PC-3 (cell line): ENCODE measurements at places on chromosomes 6 and 20. TPM values are rescaled to one million over a fixed set of nuclear protein-coding genes. Genes with fewer than 3 reads are reported as not detected.

DNA sequence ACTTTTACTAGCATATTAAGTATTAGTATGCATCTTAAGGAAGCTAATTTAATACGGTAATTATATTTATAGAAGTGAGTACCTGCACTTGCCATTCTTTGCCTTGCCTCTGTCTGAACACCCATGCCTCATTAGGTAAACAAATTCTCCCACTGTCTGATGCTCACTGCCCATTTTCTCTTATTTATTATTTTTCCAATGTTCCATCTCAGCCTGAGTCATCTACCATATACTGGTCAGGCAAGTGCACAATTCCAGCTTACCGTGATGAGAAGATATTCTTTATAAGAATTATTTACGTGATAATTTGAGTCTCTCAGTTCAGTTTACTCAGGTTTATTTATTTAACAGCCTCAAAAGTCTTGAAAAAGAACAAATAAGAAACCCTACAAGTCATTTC is 619.2 kb upstream of the EYS start:
- peak; percentile 86 for DNase-seq

GRCh38 chr6:135535989-135536414 is 38.5 kb upstream of the AHI1 start:
- peak; percentile 78 for DNase-seq

DNA sequence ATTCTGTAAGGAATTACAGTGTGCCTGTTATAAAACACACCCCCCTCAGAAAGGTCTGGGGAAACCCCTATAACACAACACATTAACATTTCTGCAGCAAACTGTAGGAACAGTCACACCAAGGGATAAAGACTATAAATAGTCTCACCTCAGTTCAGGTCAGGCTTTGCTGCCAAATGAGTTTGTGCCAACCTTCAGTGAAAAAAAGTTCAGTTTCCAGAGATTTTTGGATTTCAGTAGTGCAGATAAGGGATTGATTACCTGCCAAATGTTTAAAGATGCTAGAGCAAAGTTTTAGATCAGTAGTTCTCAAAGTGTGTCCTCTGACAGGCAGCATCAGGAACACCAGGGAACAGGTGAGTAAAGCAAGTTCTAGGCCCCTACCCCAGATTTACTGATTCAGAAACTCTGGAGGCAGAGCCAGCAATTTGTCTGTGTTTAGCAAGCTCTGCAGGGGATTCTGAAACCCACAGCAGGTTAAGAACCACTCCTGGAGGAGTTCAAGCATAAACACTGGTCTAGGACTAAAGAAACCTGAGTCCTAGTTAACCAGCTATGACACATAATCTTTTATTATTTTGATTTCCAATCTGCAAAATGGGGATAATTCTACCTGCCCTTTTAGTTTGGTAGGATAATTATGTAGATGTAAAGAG is 111.0 kb downstream of the RCAN2 start:
- DNase-seq = no peak

DNA sequence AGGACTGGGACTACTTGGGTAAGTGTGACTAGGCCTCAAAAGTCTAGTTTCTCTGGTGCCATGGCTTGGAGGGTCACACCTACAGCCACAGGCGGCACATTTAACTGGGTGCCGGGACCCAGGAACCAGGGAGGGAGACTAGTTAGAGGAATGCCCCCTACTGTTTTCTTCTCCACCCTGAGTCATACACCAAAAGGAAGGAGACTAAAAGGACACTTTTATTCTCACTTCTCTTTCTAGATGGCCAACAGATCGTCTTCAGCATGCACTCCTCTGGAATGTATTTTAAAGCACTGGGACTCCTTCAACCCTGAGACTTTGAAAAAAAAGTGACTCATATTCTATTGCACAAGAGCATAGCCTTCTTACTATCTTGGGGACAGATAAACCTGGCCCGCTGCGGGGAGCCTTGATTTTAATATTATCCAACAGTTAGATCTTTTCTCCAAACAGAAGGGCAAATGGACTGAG is 33.4 kb downstream of the PLN start:
- DNase-seq = peak; percentile 27

GRCh38 chr6:6694368-6694780 is 105.9 kb downstream of the LY86 start:
- no peak for DNase-seq

GRCh38 chr20:59376109-59376841 is 75.9 kb downstream of the EDN3 start:
- DNase-seq = no peak

Gene DZANK1
- total RNA-seq = 2.6 and 3.2 TPM in 2 replicates

GRCh38 chr6:127951172-127951917 is 50.5 kb upstream of the THEMIS start:
- DNase-seq = no peak

DNA sequence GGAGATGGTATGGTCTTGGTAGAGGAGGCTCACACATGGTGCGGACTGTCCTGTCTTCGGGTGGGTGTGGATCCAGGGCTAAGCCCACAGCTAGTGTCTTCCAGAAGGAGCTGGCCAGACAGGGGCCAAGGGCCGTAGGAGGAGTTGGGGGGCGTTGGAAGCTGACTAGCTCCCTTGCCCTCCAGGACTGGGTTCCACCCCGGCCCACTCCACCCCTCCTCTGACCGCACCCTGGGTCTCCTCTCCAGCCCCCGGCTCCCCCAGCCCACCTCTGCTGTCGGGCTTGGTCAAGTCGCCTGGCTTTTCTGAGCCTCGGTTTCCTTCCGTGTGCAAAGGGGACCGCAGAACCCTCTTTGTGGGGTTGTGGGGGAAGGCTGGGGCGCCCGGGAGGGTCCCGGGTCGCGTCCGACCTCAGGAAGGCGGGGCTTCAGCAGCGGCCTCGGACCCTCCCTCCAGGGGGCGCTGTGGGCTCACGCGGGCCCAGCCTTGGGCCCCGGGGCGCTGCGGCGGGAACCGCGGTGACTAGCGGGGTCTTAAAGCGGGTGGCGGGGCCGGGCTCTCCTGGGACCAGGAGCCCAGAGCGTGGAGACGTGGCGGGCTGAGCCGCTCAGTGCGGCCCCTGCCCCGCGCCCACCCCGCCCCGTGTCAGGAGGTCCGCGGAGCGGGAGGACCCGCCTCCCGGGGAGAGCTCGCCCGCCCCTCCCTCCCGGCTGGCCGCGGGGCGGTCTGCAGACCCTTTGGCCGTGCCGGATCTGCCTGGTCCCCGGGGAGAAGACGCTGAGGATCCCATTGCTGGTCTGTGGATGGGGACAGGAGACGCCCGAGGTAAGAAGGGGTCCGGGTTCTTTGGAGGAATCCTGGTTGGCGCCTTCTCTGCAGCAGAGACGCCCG is 5.4 kb downstream of the NPBWR2 start:
- DNase-seq = peak; percentile 59

GRCh38 chr6:39931607-39932006 is 2.7 kb downstream of the MOCS1 start:
- no peak for DNase-seq

GRCh38 chr6:45491874-45492273 is 114.1 kb upstream of the SUPT3H start:
- DNase-seq = no peak

Gene PAQR8
- total RNA-seq = 0.44 and 0.46 TPM in 2 replicates

GRCh38 chr6:131784561-131784960 is 23.3 kb upstream of the ENPP1 start:
- no peak for DNase-seq

DNA sequence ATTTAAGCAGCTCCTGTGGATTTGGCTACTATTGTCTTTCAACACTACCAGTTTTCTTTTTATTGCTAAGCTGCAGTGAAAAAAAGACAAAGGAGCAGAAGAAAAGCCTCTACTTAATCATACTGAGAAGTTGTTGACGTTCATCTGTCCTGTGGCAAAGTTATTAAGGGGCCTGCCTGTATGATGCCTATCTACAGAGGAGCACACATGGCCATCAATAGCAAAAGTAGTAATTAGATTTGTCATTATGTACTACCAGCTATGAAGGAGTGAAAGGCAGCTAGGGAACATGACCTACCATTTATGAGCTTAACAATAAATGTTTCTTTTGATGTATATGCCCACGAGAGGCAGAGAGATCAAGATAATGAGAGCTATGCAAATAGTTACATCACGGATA is 620.9 kb downstream of the PHF3 start:
- DNase-seq = no peak

- DNase-seq = peak; percentile 52
Observed at GRCh38 chr6:115945812-115946211, 114.9 kb downstream of the FRK start.

GRCh38 chr6:109472132-109472995 is 10.7 kb downstream of the ZBTB24 start:
- no peak for DNase-seq

GRCh38 chr20:46965477-46965876 is 70.8 kb downstream of the EYA2 start:
- DNase-seq = no peak
